ENCODE measurements at places on chromosomes 4 and X. TPM values are rescaled to one million over a fixed set of nuclear protein-coding genes. Genes with fewer than 3 reads are reported as not detected.

- DNase-seq, result no peak
Observed at GRCh38 chrX:100880368-100880767, 6.2 kb upstream of the NOX1 start.

DNA sequence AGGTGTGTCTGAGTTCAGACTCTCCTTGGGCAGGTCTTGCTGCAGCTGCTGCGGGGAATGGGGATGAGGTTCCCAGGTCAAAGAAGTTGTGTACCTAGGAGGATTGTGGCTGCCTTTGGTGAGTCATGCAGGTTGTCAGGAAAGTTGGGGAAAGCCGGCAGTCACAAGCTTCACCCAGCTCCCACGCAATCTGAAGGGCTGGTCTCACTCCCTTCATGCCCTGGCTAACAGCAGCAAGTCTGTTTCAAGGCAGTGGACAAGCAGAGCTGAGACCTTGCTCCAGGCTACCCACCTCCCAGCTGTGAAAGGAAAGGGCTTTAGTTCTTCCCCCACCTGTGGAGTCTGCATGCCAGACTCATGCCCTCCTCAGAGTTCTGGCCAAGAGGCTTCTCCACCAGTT lies 287.2 kb downstream of the DTHD1 start:
- DNase-seq, result no peak

- no peak for DNase-seq
Observed at GRCh38 chr4:164197556-164197955, 556.4 kb upstream of the SMIM31 start.

GRCh38 chr4:2572866-2573265 lies 36.4 kb downstream of the FAM193A start:
- no peak for DNase-seq

- DNase-seq, result no peak
Observed at GRCh38 chr4:136751556-136751955, 780.7 kb downstream of the PCDH18 start.

DNA sequence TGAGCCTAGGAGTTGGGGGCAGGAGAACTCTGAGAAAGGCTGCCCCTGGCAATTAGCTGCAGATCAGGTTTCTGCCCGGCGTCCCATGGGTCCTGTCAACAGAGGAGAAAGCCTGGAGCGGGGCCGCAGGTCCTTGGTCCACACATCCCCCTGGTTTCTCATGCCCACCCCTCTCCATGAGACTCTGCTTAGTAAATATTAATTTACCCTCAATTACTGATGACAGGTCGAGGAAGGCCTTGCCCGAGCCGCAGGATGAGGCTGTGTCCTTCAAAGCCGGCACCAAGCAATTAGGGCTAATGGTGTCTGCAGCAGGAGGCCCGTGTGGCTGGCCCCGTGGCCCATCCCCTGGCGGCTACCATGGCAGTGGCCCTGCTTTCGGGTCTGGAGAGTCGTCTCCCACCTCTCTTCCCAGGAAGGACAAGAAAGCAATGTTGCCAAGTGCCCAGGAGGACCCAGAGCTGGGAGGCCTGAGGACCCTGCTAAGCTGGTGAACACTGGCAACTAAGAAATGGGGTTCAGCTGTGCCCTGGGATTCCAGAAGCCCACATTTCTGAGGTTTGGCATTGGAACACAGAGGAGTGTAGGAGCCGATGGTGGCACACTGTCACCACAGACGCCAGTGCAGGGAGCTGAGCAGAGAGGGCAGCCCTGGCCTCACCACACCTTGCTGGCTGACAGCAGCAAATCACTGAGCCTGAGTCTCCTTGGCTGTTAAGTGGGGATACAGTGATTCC lies 114.6 kb downstream of the CPZ start:
- no peak for DNase-seq

CC2D2A gene
- 3.4 TPM for total RNA-seq

ODAPH gene
- not detected for total RNA-seq

SMR3B gene
- total RNA-seq, result not detected

CTAG2 gene
- not detected for total RNA-seq

BDH2 gene
- total RNA-seq, result 23.8 TPM

All from dermis microvascular lymphatic vessel endothelial cell (primary cell).